Sigmoid colon (tissue), 7 donors: ENCODE measurements at places on chromosomes 11 and 22.

DNA sequence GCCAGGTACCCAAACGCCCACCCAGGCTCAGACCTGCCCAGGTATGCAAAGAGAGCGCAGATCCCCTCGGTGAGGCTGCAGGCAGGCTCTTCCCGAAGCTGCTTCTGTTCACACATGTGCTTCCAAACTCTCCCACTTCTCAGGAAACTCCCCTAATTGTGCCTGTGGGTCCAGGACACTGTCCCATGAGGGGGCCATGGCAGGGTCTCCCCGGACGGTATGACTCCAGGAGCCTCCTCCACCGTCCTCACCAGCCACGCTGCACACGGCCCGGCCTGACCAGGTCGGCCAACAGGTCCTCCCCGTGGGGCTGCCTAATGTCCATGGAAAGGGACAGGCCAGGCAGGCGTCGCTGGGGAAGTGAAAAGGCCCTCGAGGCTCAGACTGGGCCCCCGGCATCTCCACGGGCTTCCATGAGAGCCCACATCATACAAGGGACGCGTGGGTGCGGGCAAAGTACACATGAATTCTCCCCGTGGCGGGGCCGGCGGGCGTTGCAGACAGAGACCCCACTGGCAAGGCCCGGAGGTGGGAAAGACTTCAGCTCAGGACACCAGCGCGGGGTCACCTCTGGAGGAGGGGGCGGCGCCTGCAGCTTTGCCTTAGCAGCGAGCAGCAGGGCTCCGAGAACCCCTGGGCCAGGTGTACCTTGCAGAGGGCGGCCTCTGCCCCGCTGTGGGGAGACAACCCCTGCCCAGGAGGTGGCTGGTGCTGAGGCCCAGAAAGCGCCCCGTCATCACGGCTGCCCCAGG, 526.1 kb downstream of the BRD1 start:
- no peak for DNase-seq

DNA sequence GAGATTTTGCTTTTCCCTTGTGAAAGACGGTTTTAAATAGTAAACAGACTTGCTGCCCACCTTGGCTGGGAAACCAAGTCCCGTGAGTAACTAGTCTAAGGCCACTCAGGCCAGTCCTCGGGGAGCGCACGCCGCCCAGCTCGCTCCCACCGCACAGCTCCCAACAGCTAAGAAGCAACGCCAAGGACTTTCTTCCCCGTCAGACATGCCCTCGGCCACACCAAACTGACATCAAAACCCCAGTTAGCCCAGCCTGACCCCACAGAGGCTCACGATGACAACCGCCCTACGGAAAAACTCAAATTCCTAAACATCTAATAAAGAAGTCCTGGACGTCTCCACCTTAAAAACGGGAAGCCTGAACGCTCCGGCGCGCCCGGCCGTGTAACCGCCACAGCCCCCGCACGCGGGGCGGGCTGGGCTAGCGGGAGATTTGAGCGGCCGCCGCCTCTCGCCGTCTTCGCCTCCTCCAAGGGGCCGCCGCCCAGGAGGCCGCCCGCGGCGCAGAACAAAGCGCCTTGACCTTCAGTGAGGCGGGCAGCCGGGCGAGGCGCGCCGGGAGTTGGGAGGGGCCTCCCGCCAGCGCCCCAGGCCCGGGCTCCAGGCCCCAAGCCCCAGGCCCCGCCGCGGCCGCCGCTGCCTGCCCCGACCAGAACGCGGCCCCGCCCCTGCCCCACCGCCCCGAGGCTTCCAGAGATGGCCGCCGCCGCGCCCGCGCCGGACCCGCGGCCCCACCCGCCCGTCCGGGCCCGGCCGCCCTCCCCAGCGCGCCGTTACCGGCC, 486 bp downstream of the NAP1L4 start:
- DNase-seq: no peak

DNA sequence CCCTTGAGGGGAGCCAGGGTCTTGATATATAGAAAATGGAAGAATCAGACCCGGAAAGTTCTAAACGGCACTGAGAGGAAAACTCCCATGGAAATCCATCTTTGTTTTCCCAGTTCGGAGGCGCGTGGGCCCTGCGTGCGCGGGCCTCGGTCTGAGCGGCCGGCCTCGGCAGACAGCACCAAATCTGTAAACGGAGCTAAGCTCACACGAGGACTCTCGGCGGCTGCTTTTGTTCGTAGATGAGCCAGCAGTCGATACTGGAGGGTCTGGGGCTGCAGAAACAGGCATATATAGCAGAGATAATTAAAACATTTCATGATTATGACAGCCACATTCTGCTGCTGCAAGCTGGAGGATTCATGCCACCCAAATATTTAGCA, 68.5 kb upstream of the PPARA start:
- peak; percentile 68 for DNase-seq

DNA sequence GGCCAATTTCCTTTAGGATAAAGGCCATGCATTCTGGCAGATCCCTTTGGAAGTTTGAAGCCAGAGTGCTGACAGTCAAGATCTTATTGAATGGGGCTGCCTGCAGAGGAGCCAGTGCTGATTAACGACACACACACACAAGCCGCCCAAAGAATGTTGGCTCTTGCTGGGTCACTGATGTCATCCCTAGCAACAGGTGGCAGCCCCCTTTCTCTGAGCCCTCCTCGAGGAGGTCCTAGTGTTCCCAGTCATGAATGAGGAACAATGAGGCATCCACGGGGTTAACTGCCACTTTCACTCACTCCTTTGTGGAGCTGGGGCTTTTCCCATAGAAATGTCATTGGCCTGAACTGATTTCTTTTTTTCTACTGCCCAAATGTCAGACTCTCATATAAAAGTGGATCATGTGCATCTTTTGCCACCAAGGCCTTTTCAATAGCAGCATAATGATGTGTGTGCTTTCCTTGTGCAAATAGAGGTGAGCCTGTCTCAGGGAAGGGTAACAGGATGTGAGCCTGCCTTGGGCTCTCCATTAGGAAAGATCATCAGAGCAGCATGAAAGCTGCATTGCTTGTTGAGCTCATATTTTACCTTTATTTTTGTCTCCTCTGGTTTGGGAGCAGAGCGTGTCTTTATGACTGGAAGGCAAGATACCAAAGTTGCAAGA, 301.8 kb upstream of the MTNR1B start:
- no peak for DNase-seq

GRCh38 chr11:67303835-67304411, 593 bp downstream of the SSH3 start:
- DNase-seq: peak; percentile 69

- no peak for DNase-seq
Observed at GRCh38 chr22:27127911-27128310, 470.5 kb downstream of the MIAT start.

DNA sequence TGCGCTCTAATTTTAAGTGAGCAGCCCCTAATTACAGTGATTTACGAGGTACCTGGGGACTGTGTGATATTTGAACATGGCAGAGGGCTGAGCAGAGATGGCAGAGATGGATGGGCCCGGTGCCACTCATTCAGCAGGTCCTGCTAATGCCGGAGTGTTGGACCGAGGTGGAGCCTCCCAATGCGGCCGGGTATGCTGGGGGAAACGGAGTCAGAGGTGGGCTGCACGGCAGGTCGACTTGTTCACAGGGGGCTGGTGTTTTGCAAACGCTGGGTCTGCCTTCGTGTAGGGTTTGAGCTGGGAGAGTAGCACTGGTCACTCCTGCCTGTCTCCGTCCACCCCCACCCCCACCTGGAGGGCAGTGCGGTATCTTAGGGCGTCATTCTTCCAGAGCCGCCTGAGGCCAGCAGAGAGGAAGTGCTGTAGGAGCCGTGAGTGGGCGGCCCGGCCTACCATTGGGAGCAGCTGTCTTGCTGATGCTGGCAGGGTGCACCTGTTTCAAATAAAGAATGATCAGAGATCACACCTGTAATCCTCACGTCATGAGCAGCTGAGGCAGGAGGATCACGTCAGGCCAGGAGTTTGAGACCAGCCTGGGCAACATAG, 122.6 kb downstream of the IGLL1 start:
- no peak for DNase-seq
